ENCODE measurements at places on chromosomes 1 and 21. TPM values are rescaled to one million over a fixed set of nuclear protein-coding genes. Genes with fewer than 3 reads are reported as not detected.

GRCh38 chr1:158188611-158189010 is 7.9 kb downstream of the CD1D start:
- no peak for DNase-seq

Gene CFHR3
- total RNA-seq, result not detected

Gene GREM2
- total RNA-seq, result not detected

- no peak for DNase-seq
Observed at GRCh38 chr1:62285984-62286785, 33.0 kb downstream of the KANK4 start.

Gene GJC2
- 0.17 TPM for total RNA-seq

Data from M059J (cell line).